ENCODE measurements at places on chromosomes 16 and 17.

DNA sequence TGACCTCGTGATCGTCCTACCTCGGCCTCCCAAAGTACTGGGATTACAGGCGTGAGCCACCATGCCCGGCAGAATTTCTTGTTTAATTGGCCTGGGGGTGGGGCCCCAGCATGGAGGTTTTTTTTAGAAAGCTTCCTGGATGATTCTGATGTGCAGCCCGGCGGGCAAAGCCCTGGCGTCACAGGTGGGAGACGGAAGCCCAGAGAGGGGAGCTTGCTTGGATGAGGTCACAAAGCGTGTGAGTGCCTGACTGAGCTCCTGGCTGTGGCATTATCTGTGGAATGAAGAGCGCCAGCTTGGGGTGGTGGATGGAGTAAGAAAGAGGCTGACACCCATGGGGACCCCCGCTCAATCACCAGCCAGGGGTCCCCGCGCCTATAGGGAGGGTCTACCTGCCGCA lies 4.1 kb downstream of the VASN start:
- DNase-seq = no peak

DNA sequence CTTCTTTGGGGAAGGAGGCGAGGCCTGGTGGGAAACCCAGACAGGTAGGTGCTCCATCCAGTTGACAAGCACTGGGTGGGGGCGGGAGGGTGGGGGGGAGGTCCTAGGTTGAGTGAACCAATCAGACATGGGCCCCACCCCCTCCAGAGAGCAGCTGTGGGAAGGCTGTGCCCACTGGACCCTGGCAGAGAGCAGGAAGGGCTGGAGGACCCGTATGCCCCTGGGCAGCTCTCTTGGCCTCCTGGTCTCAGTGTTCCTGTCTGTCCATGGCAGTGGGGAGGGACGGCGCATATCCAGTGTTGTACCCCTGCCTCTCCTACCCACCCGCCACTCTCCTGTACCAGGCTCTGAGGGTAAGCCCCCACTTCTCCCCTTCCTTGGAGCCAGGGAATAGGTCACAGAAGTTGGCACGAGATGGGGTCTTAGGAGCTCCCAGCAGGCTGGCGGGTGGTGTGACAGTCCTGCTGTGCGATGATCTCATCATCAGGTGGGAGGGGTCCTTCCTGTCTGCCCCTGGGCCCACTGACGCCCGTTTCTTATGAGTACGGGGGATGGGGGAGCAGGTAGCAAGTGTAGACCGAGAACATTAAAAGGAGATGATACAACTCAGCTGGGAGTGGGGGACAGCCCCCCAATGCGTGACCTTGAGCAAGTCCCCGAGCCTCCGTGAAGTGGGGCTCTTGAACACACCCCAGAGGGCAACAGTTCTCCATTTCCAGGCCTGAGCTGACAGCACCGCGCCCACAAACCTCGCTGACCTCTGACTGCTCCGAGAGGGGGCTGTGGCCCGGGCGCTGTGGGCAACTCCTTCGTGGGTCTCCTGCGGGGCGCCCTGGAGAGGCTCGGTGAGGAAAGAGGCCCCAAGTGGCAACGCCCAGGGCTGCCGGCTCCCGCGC lies 1.2 kb upstream of the ZFPM1 start:
- no peak for DNase-seq

DNA sequence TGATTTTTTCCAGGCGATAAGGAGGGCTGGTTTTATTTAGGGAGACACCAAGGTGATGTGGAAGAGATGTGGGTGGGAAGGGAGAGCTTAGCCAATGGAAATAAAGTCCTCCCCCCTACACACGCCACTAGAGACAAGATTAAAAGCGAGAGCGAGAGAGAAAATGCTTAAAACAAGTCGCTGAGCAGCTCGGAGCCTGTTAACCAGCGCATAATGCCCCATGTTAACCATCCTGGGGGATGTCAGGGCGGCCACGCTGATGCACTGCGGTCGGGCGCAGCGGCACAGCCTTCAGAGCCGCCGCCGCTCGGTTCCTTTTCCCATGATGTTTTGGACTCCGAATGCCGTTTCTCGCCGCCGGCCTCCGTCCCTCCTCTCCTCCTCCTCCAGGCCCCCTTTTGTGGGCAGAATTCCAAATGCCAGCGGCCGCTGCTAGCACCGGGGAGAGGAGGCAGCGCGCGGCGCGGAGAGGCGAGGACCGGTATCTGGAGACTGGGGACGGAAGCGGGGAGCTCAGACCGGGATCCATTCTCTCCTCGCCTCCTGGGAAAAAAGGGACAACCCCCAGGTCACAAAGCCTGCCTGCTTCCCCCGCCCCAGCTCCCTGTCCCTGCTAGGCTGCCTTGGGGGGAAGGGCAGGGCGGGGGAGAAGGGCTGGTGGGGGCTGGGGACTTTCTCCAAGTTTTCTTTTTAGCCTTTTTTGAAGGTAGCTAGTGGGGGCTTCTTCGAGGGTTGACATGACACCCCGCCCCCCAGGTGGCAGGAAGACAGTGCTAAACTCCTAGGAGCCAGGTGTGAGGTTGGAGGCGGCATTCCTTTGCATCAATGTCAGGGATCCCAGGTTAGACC lies 98.1 kb upstream of the CCL2 start:
- DNase-seq = no peak

GRCh38 chr17:10183931-10184930 lies 14.2 kb downstream of the GAS7 start:
- DNase-seq = no peak

- no peak for DNase-seq
These were observed 407.8 kb upstream of the C16orf82 start for GRCh38 chr16:26658915-26659314.

DNA sequence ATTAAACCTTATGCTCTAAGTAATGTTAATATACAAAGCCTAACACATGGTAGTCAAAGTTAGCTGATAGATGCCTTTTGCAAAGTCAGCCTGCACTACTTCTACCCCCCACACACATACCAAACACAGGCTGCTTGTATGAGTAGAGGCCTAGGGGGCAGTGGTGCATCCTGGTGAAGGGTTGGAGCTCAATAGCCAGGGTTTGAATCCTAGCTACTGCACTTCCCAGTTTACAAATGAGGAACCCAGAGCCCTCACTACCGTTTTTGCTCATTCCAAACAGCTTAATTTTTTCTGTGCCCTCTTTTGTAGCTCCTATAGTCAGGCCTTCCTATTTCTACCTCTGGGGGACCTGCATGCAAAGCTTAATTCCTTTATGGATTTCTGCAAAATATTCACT lies 18.9 kb upstream of the HYDIN start:
- no peak for DNase-seq

DNA sequence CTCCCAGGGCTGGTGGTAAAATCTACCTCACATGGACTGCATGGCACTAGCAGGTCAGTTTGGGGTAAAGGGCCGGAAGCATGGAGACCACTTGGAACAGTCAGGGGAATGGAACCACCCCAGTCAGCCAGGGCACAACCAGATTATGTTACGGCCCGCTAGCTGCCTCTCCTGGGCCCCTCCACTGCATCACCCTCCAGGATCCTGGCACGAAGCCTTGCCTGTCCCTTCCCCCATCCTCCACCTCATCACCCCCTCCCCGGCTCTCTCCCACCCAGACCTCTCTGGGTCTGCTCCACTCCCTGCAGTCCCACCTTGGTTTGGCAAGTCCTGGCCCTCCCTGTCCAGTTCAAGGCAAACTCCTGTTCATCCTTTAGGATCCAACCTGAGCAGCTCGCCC lies 91.7 kb downstream of the CLEC16A start:
- DNase-seq = no peak

GRCh38 chr16:17334096-17334495 lies 136.7 kb downstream of the XYLT1 start:
- no peak for DNase-seq

GRCh38 chr16:90012991-90013745 lies 6.1 kb downstream of the DBNDD1 start:
- DNase-seq = no peak

- no peak for DNase-seq
These were observed 15.5 kb downstream of the HIC1 start for GRCh38 chr17:2070241-2071023.

GRCh38 chr17:80819422-80820164 lies 172.0 kb upstream of the CHMP6 start:
- no peak for DNase-seq

DNA sequence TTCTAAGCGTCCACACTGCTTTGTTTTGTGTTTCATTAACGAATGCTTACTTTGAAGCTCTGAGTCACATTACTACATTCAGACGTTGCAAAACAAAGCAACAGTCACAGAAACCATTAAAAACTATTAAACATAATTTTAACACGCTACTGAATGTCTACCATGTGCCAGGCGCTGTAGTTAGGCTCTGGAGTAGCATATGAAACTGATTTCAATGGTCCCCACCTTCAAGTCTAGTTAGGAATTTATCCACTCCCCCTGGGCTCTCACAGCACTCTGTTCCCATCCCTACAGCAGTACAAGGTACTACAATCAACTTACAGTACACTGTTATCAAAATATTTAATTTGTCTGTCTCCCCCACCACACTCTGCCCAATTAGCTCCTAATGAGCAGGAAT lies 631 bp downstream of the UTP6 start:
- DNase-seq = no peak

DNA sequence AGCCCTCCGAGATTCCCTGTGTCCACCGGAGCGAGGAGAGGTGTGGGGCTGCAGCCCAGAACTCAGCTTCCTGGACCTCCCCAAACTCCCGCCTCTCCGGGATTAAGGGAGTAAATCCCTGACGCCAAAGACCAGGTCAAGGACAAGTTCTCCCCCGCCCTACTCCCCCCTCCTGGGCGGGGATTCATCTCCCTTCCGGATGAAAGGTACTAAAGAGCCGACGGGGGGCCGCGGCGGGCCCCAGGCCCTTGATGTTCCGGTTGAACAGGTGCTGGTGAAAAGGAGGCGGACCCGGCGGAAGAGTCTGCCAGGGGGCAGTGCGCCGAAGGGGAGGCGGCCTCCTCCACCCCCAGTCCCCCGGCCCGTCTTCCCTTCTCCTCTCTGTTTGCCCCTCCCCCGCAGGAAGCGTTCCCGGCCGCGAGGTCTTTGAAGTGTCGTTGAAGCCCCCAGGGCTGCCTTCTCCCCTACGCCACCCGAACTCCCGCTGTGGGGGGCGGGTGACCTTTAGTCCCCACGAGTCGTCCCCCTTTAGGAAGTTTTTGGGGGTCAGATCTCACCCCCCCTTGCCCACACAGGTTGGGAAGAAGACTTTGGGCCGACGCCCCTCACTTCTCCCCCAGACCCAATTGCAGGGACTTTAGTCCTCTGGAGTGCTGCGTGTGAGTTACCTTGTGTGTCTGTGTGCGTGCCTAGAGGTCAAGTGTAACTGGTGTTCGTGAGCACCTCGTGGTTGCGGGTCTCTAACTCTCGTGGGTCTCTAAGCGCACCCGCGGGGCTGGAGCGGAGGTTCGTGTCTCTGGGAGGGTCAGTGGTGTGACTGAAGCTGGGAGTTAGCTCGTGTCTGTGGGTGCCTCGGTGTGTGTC lies 1.1 kb upstream of the MLLT6 start:
- DNase-seq = peak; percentile 53

- DNase-seq = no peak
These were observed 289.7 kb upstream of the ZFHX3 start for GRCh38 chr16:73337373-73338296.

DNA sequence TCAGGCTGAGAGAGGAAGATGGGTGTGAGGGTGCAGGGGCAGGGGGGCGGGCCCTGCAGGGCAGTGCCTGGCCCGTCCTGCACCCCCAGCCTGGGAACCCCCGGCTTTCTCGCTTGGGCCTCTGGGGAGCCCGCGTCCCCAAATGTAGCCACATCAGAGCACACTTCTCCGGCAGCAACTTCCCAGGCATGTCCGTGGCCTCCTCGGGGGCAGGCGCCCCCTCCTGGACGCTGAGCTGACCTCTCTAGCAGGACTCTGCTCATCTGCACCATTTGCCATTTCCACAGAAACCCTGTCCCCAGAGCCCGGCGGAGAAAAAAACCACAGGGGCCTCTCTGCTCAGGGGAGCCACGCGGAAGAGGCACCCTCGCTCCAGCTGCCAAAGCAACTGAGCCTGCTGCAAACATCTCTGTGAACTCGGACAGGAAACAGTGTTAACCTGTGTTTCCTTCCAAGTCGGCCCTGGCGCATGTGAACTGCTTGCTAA lies 63.4 kb downstream of the KLHDC4 start:
- DNase-seq = no peak

Measured in bone marrow (tissue), 2 donors.